ENCODE measurements at places on chromosomes 12 and 14.

DNA sequence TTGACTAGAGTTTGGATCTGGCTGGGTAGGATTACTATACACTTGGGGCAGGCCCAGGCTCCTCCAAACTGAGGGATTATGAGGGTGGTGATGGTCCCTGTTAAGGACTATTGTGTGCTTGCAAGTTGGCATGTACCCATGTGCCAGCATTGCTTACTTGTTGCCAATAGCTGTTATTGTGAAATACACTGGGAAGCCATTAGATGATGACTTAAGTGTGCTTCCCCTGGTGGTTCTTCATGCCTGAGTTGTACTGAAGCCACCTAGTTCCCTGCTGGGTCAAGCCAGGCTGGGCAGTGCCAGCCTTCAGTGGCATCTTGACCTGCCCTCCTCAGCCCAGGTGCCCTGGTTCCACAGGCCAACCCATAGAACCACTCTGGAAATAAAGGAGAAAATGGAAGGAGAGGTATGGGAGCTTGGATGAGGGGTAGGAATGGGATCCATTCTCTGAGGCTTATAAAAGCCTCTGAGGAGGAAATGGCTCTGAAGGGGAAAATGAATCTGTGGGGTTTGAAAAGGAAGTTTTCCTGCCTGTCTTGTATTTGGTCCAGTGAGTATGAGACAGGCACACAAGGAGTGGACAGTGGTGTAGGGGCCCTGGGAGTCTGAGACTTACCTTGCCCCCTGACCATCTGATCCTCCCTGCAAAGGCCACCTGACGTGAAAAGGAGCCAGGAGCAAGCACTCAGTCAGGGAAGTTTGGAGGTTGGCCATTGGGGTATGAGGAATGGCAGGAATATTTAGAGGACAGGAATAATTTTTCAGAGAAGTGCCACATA lies 724 bp downstream of the LTB4R start:
- no peak for DNase-seq

- DNase-seq, result no peak
These were observed 295.4 kb downstream of the FSCB start for GRCh38 chr14:44211718-44212117.

- no peak for DNase-seq
These were observed 26.4 kb upstream of the RGS6 start for GRCh38 chr14:71905860-71906259.

DNA sequence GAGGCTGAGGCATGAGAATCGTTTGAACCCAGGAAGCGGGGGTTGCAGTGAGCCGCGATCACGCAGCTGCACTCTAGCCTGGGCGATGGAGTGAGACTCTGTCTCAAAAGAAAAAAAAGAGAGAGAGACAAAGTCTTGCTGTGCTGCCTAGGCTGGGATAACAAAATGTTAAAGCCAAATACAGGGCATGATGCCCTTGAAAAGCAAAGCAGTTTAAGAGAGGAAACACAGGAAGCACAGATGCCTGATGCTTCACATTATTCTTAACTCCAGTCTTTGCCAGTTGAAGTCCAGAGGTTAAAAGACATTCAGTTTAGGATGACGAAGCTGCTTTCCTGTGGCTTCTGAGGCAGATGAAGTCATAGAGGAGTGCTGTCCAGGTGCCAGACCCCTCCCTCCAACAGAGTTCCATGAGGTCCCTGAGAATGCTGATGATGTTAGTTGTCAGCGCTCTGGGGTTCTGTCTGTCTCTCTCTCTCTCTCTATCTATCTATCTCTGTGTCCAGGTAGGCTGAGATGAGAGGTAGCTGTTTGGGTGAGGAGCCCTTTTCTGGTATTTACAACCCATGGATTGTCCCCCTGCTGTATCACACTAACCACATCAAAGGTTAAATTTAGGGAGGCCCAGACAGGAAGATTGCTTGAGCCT lies 4.9 kb upstream of the MRPL52 start:
- peak; percentile 25 for DNase-seq

- DNase-seq, result no peak
These were observed 62.6 kb upstream of the TMCC3 start for GRCh38 chr12:94712815-94713515.

DNA sequence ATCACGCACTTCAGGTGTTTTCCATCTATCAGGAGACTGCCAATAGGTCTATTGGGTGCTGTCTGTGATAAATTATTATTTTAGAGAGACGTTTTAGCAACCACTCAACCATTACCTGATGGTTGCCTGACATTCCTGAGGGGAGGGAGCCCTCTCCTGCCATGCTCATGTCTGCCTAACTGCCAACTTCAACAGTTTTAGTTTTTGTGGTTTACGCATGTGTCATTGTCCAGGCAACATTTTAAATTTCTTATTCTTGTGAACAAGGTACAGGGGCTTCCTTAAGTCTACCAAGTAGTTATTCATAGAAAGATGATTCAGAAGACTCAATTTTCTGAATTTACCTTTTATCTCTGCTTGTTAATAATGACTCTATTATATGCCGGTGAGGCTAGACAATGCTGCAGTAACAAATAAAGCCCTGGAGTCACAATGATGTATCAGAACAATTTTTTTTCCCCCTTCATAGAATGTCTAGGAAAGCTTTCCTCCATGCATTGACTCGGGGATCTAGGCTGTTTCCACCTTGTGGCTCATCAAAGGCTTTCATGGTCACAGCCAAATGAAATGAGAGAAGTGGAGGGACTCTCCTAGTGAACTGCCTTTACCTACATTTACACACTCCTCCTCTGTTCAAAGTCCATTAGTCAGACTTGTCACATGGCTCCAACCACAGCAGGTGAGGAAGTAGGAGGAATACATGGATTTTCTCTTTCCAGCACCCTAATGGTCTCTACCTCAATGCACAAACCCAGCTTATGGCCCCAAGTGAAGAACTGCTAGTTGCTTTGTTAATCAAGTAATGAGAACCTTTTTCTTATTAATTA lies 225.8 kb downstream of the CRADD start:
- no peak for DNase-seq

DNA sequence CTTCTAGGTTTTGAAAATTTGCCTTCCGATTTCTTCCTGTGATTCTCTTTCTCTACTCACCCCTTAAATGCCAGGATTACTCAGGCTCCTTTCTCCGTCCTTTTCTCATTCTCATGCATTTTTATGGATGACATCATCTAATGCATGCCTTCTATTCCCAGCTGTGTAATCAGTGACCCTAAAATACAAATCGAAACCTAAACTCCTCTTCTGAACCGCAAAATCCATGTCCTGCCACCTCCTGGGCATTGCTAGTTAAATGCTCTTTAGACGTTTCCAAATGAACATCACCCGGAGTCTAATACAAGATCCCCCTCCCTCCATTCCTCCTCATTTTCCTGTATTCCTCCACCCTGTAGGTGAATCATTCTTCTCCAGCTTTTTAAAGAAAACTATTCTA lies 1703.1 kb upstream of the FLRT2 start:
- DNase-seq, result no peak

GRCh38 chr12:14479004-14479403 lies 88.7 kb downstream of the PLBD1 start:
- no peak for DNase-seq

DNA sequence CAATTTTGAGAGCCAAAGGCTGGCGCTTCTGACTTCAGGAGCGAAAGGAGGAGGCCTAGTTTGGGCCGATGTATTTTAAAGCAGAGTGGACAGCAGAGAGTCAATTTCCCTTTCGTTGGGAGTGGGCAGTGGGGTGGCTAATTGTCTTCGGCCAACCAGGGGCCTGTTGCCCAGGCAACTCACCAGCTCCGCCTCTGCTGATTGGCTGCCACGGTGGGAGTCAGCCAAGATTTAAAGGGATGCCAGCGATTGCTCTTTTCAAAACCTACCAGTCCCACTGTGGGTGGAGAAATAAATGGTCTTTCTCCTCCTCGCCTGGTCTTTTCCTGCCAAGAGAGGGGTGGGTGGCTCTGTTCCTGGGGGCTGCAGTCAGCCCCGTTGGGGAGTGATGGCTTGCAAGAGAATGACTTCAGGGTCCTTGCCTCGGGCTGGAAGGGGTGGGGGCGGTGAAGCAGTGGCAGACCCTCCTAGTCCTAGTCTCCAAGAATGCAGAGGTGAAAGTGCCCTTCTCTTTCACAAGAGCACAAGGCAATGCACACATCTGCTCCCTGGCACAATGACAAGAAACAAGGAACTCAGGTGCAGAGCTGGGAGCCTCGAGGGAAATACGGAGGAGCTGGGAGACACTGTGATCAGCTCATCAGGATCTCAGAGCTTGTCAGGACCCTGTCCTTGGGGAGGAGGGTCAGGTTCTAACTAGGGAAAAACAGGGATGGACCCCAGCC lies 37.7 kb downstream of the RASAL1 start:
- DNase-seq, result no peak

DNA sequence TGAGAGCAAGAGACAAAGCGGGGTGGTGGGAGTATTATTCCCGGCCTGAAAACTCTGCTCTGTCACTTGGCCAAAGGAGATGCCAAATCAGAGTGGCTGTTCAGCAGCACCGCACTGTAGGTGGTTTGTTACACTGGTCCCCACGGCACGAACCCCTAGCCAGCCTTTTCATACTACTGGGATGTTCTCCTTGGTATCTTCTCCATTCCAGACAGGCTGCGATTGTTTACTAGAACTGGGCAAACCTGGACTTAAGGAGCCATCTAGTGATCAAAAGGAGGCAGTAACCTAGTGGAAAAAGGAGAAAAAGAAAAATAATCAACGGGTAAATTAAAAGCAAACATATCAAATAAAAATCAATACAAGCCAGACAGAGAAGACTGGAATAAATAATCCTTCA lies 58.9 kb upstream of the TMTC2 start:
- DNase-seq, result no peak

DNA sequence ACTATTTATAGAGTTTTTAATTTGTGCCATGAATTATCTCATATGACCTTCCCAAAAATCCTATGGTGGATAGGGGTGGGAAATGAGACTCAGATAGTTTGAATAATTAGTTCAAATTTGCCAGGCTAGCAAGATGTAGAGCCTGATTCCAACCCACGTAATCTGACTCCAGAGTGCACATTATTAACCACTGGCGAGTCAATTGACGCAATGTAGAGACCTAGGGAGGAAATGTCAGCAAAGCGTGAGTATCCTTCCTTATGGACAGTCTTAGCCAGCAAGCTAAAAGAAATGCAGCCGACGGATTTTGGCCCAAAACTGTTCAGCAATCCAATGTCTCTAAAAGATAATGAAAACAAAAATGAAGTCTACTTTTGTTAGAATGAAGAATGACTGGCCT lies 193.3 kb upstream of the KRR1 start:
- no peak for DNase-seq

DNA sequence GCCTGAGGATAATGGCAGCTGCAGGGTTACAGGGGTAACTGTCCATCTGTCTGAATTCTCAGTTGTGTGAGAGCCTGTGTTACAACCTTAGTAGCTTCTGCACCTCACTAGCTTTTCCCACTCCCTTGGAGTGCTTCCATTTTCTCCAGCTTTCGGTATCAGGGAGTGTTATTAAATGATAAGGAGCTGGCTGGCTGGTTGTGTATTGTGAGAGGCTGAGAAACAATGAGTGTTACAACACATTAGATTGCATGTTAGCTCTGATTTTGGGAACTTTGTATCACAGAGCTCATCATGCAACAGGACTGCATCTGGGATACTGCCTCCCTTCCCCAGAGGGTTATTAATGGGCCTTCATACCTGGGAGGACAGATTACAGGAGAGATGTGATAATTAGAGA lies 723.7 kb downstream of the DIO2 start:
- DNase-seq, result no peak

DNA sequence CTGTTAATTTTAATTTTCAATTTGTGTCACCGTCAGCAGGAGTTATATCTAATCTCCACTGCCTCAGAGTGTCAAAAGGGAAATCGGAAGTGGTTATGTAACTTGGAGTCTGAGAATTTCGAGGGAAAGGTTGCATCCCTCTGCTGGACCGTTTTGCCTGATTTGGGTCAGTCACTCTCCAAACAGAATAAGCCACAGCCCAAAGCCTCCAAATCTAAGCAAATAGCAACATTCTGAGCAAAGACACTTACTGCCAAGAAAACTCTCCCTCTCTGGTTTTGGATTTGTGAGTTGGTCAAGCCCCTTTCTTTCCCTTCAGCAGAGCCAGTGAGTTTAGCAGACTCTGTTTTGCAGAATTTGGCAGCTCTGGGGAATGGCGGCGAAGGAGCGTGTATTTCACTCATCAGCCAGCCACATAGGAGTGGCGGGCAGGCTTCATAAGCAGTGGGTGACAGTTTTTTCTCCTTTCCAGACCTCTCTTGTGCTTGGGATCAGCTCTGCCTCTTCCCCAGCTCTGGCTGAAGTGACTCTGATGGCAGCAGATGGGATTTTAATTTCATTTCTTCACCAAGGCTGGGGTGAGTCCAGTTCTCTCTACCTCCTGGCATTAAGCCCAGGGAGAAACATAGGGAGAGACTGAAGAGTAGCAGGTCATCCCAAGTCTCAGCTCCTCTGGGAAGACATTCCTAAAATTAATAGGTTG lies 218.7 kb upstream of the NOS1 start:
- no peak for DNase-seq

GRCh38 chr12:76103958-76104357 lies 19.5 kb upstream of the NAP1L1 start:
- DNase-seq, result no peak

GRCh38 chr14:60087668-60088067 lies 4.1 kb upstream of the PCNX4 start:
- no peak for DNase-seq

DNA sequence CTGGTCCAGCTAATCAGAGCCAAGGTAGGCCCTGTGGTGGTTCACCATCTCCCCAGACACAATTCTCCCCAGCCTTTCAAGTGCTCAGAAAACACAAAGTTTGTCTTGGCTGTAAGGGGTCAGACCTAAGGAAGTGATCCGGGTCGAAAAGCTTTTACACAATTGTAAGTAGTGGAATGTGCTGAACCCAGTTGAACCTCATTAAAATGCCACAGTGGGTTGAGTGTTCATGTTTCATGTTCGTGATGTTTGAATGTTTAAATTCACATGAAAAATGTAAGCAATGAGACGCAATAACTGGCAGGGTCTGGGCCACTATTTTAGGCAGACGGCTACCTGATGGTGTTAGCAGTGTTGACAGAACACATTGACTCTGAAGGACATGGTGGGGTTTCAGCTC lies 60.9 kb upstream of the JDP2 start:
- no peak for DNase-seq

DNA sequence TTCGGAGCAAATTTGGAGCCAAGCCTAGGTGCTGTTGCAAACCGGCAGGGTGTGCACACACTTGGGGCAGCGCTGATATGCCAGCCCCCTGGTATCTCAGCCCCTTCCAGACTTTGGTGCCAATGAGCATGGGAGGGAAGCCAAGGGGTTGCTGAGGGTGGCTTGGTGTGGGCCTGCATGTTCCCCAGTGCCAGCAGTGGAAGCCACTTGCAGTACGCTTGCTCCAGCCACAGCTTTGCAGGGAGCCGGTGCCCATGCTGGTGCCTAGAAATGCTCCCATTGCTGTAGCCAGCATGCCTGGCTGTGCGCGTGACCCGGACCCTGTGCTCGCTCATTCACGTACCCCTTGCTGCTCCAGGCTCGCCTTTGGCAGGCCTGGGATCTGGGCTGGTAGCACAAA lies 67.1 kb upstream of the DNM1L start:
- DNase-seq, result no peak

GRCh38 chr14:74984236-74985027 lies 18.3 kb upstream of the EIF2B2 start:
- DNase-seq, result no peak

GRCh38 chr12:70080566-70080965 lies 162.7 kb upstream of the CNOT2 start:
- DNase-seq, result no peak

- DNase-seq, result no peak
These were observed 84.7 kb upstream of the NELL2 start for GRCh38 chr12:44960856-44961255.
